ENCODE measurements at places on chromosomes 12 and 14. TPM values are rescaled to one million over a fixed set of nuclear protein-coding genes. Genes with fewer than 3 reads are reported as not detected.

DNA sequence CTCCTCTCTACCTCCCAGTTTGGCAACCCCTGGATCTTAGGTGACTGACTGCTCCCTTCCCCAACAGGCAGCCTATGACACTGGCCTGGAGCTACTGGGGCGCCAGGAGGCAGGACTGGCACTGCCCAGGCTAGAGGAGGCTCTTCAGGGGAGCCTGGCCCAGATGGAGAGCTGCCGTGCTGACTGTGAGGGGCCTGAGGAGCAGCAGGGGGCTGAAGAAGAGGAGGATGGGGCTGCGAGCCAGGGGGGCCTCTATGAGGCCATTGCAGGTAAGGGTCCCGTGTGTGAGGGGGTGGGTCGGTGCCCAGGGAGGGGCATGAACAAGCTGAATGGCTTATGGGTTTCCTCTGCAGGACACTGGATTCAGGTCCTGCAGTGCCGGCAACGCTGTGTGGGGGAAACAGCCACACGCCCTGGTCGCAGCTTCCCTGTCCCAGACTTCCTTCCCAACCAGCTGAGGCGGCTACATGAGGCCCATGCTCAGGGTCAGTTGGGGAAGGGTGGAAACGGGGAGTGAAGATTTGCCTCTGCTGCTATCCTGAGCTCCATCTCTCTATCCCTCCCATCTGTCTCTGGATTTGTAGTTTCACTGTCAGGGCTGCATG, 2.2 kb downstream of the P3H3 start:
- DNase-seq, result no peak

DNA sequence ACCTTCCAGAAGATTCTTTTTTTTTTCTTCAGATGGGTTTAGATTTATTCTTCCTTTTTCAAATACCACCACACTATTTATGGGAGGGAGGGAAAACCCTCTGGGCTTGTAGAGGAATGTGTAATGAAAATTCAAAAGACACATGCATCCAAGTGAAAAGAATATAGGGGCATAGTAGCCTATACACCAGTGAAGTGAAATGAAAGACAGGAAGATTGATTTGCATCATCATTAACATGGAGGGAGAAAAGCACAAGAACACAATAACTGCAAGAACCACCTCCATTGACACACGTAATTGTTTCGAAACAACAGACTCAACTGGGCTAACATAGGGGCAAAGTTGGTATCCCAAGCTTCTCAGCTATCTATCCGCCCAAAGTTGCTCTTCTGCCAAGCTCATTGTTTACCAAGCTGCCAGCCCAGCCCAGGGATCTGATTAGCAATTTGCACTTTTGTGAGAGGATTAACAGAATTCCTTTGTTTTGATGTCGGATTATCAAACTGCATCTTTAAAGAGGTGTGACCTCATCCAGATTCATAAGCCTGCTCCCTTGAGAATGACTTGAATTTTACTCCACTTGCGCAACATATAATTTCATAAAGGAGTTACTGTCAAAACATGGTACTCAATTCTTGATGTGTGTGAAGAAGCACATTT, 430.5 kb upstream of the SOX5 start:
- no peak for DNase-seq

Gene GALNT16
- 3.4 TPM for polyA plus RNA-seq

DNA sequence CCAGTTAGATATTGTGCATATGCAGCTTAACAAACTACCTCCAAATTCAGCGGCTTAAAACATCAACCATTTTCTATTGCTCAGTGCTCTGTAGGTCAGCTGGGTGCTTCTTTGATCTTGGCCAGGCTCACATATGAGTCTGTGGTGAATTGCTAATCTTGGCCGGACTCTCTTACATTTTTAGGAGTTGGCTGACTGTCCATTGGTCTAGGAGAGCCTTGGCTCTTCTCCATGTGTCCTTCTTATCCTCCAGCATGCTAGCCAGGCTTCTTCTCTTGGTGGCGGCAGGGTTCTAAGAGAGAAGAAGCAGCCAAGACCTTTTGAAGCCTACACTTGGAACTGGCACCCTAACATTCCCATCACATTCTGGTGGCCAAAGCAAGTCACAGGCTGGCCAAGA, 174.3 kb upstream of the PWP1 start:
- no peak for DNase-seq

GRCh38 chr12:114767084-114767760, 83.2 kb upstream of the TBX3 start:
- DNase-seq, result no peak

- no peak for DNase-seq
Observed at GRCh38 chr12:27794818-27795584, 15.0 kb upstream of the MANSC4 start.
